ENCODE measurements at places on chromosomes 3 and 15. TPM values are rescaled to one million over a fixed set of nuclear protein-coding genes. Genes with fewer than 3 reads are reported as not detected.

Gene C3orf85
- total RNA-seq = not detected

Gene SLC15A2
- total RNA-seq = 1.2 TPM

Gene TM2D3
- 44.1 TPM for total RNA-seq

Gene CPEB1
- total RNA-seq = 2.5 TPM

Gene CCR8
- not detected for total RNA-seq

GRCh38 chr15:45640616-45641015 is 5.8 kb downstream of the SQOR start:
- DNase-seq = no peak

DNA sequence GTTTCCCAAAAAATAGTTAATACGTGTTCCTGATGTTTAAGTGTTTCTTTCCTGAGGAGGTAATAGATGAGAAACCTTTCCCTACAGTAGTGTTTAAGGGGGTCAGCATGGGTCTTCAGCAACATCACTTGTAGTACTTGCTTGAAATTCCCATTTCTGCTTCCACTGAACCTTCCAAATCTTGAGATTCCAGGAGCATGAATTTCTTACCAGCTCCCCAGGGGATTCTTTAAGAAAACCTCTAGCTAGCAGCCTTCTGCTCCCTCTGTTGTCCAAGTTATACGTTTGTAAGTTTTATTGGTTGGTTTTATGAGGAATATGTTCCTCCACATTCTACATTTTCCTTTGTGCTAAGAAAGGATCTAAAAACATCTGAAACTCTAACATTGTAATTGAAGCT is 38.2 kb upstream of the ACP3 start:
- DNase-seq = no peak

DNA sequence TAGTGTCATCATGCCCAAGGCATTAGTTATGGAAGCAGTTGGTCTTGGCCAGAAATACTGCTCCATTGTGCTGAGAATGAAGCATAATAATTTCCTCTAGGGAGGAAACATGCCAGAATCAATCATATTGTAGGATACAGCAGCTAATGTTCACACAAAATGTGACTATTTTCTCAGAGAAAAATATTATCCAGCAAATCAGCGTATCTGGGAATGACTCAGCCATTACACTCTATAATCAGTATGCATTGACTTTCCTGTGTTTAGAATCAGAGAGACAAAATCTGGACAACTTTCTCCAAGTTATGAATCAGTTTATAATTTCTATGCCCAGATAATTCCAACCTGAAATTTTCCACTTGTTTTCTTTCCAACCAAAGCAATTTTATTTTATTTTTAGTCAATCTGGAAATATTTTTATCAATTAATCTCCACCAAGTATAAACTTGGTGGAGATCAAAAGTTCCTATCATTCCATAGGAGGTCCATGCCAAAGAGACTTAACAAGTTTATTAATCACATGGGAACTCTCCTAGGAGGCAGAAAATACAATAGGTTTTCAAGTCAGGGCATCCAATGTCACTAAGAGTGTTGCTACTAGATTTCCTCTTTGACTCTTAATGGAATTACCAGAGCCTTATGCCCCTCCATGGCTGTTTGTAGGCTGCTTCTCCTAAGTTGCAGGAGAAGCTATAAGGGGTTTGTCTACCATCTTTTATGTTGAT is 36.4 kb downstream of the SUCNR1 start:
- DNase-seq = no peak

- no peak for DNase-seq
Measured at GRCh38 chr15:86773736-86774135, 694.1 kb downstream of the AGBL1 start.

- DNase-seq = no peak
Measured at GRCh38 chr15:86483936-86484335, 404.3 kb downstream of the AGBL1 start.

GRCh38 chr15:69784798-69785566 is 312.7 kb downstream of the TLE3 start:
- DNase-seq = no peak

GRCh38 chr15:72169921-72170611 is 27.5 kb downstream of the GRAMD2A start:
- DNase-seq = no peak

DNA sequence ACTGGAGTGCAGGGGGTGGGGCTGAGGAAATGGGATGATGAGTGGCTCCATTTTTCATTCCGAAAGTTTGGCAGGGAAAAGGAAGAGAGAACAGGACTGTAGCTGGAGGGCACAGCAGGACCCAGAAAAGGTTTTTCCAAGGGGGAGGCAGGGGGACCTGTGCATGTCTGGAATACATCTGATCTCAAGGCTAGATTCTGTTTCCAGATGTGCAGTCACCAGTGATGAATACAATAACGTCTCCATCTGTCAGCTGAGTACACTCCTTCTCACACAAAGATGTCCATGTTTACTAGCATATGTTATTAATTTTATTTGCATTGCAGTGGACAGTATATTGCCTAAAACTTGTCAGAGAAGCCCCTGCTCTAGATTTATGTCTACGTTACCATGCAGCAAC is 39.9 kb upstream of the PRTG start:
- no peak for DNase-seq

DNA sequence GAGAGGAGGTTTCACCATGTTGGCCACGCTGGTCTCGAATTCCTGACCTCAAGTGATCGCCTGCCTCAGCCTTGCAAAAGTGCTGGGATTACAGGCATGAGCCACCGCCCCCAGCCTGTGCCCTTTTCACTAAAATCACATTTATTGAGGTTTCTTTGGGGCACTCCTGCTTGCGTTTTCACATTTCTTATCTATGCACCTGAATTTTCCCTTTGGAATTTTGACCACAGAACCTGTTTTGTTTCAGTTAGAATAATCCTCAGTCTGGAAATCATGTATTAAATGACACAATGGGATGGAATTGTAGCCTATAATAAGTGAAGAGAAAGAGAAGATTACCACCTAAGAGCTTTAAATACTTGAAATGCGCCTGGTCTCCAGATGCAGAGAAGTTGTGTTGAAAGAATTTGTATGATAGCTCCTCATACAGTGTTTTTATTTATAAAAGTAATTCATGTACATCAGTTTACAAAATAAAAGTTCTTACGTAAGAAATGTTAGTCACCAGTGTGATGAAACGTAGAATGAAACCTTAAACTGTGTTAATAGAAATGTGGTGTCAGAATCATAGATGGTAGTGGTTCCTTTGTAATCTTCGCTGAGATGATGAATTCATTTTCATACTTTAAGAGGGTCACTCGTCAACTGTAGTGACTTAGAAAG is 107.0 kb downstream of the TCF12 start:
- DNase-seq = no peak

- DNase-seq = no peak
Measured at GRCh38 chr15:57322602-57323250, 53.6 kb upstream of the CGNL1 start.

- no peak for DNase-seq
Measured at GRCh38 chr15:100781961-100782530, 97.6 kb upstream of the ALDH1A3 start.
